Vagina (tissue), 2 donors: ENCODE measurements at places on chromosomes 12 and 14.

GRCh38 chr12:97005646-97006045 lies 98.6 kb downstream of the NEDD1 start:
- no peak for DNase-seq

- DNase-seq: no peak
These were observed 23.5 kb downstream of the CALCOCO1 start for GRCh38 chr12:53703756-53704155.

- DNase-seq: no peak
These were observed 13.4 kb upstream of the DRAM1 start for GRCh38 chr12:101863981-101864380.

- DNase-seq: no peak
These were observed 152.7 kb downstream of the RGS6 start for GRCh38 chr14:72084935-72085334.

DNA sequence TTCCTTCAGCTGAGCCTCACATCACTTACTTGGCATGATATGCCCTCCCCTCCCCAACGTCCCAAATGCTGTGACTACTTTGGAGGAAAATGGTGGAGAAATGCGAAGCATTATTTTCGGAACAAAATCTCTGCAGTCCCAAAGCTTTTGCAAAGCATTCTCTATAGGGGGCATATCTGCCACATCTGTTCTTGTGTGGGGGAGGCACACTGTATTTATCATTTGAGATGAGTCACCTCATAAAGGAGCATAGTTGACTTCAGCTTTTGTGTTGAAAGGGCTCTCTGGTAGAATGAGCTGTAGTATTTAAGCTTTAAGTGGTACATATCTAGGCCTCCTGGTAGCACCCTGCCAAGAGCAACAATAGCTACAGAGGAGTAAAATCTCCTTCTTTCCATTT lies 447.5 kb downstream of the ADAMTS20 start:
- no peak for DNase-seq

- DNase-seq: no peak
These were observed 51.4 kb downstream of the C14orf132 start for GRCh38 chr14:96090441-96091148.

DNA sequence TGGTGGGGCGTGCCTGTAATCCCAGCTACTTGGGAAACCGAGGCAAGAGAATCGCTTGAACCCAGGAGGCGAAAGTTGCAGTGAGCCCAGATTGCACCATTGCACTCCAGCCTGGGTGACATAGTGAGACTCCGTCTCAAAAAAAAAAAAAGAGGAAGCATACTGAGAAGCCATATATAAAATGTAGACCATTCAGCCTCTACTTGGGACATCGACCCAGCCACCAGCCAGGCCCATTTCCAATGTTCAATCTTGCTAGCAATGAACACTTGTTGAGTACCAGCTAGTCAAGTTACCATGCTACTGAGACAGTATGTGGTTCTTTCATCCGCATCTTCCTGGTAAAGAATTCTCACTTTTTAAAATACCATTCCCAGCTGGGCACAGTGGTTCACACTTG lies 33.4 kb upstream of the RASSF8 start:
- no peak for DNase-seq

DNA sequence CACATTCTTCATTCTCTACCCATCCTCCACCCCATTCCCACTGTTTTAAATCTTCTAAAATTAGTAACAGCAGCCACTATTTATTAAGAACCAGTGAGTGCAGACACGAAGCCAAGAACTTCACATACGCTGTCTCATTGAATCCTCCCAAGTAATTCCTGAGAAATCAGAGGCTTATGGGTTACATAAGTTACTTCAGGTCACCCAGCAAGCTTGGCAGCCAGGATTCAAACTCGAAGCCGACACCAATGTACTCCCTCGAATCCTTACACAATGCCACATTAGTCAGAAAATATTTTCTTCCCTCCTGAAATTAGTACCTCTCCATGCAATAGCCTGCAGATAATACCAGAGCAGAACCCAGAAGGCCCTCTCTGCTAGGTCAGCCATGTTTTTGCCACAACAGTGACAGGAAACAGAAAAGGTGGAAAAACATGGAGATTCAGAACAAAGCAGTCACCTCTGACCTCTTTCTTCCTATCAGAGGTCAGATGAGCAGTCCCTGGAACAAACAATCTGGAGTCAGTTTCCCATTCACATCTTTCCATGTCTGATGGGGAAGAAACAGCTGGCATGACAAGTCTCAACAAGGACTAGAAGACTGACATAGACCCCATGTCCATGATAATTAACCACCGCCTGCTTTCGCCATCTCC lies 16.4 kb downstream of the NID2 start:
- peak; percentile 86 for DNase-seq

GRCh38 chr12:131387281-131388163 lies 323.4 kb upstream of the SFSWAP start:
- DNase-seq: no peak

DNA sequence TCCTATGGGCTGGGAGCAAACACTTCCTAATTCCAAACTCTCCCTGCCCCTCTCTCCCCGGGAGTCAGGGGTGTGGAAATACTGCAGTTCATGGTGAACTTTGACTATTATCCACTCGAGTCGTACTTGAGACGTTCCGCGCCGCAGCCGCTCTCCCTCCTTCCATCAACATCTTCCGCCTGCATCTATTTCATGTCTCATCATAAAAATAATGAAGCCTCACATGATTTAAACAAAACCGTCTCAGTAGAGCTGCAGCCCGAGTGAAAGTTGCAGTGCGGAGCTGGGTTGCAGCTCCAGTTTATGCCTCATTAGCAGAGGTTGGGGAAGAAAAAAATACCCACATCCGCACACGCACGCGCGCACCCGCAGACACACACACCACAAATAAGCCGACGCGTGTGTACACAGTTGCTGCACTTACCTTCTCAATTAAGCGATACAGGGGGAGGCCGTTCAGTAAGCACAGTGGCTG lies 283 bp downstream of the LMO3 start:
- DNase-seq: no peak

DNA sequence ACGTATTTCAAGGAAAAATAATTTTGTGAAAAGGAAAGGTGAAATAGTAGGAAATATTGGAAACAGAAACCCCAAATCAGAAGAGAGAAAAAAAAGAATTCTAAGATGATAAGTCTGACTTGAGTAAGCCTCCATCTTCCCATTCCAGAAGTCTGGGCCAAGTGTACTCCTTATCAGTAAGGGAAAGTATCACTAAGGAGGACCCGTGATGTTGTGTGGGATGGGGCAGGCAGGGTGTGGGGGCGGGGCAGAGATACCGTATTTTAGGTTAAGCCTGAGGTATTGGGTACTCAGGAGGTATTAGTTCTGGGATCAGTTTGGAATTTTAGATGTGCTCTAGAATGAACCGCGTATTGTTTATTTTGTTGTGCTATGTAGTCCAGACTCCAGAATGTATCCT lies 33.8 kb upstream of the PSMA6 start:
- DNase-seq: no peak

DNA sequence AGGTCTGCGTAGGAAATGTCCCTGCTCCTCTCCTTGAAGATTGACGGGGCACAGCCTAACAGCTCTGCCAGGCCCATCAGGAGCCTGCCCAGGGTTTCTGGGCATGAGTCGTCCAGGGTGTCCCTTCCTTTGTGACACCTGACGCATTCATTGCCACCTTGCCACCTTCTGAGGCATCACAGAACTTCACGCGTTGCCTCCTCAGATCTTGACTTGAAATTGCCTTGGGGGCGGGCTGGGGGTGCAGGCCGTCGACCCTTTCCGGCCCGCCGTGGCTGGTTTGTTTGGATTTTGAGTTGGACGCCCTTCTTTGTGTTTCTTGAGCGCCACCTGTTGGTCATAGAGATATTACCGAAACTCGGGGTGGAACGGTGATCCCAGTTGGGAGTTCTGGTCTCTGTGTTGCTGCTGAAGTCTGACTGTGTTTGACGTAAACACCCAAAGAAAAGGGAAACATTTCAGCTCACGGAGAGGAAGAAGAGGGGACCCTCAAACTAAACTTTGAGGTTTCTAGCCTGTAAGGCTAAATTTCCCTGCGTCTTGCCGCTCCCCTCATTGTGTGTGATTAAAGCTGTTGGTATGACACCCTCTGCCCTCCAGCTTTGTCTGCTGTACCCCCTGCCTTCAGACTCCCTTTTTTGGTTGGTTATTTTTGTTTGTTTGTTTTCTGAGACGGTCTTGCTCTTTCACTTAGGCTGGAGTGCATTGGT lies 44.6 kb downstream of the MLXIP start:
- no peak for DNase-seq

- no peak for DNase-seq
These were observed 565.8 kb upstream of the TBX3 start for GRCh38 chr12:115249671-115250278.

DNA sequence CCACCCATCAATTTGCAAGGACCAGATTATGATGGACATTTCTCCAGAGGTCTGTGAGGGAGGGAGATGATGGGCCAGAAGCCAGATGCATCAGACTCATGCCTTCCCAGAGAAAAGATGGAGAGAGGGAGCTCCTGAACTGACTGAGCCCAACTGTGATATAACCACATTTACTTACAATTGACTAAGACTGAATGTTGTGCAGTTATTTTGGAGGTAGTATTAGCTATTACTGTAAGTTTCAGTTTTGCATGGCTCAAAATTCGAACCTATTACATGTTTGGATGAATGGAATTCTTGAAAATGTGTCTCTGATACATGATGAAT lies 211.1 kb upstream of the SFSWAP start:
- DNase-seq: peak; percentile 25

- no peak for DNase-seq
These were observed 57.9 kb downstream of the TXNDC16 start for GRCh38 chr14:52494444-52494843.

- DNase-seq: no peak
These were observed 31.2 kb upstream of the PLEKHG6 start for GRCh38 chr12:6279256-6279628.

DNA sequence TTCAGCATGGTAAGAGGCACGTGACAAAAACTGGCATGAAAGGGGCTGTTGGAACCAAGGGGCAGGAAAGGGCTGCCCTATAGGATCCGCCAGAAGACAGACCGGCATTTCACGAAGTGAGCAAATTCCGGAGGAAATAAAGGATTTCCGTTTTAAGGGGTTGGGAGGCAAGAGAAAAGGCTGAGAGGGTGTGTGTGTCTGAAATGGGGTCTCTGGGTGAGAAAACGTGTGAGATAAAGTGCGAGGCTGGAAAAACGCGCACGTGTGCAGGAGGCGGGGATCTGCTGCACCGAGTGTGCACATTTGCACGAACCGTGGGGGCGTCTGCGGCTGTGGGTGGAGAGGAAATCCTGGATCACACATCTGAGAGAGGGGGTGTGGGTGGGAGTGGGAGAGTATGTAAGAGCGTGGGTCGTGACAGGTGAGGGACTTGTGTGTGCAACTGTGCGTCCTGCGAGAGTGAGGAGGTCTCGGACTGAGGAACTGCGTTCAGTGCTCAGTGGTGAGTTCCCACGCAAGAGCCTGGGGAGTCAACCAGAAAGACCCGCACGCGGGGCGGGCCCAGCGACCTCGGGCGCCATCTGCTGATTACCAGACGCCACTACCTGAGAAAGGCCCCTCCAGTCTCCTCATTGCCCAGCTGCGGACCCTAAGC lies 37.0 kb upstream of the P2RX7 start:
- no peak for DNase-seq

- DNase-seq: no peak
These were observed 20.2 kb downstream of the GLRX5 start for GRCh38 chr14:95555053-95555452.

GRCh38 chr12:108332791-108333382 lies 6.2 kb downstream of the CMKLR1 start:
- DNase-seq: no peak

GRCh38 chr14:92670160-92670559 lies 78.3 kb downstream of the LGMN start:
- no peak for DNase-seq

GRCh38 chr14:27995691-27996090 lies 770.9 kb upstream of the FOXG1 start:
- DNase-seq: no peak

DNA sequence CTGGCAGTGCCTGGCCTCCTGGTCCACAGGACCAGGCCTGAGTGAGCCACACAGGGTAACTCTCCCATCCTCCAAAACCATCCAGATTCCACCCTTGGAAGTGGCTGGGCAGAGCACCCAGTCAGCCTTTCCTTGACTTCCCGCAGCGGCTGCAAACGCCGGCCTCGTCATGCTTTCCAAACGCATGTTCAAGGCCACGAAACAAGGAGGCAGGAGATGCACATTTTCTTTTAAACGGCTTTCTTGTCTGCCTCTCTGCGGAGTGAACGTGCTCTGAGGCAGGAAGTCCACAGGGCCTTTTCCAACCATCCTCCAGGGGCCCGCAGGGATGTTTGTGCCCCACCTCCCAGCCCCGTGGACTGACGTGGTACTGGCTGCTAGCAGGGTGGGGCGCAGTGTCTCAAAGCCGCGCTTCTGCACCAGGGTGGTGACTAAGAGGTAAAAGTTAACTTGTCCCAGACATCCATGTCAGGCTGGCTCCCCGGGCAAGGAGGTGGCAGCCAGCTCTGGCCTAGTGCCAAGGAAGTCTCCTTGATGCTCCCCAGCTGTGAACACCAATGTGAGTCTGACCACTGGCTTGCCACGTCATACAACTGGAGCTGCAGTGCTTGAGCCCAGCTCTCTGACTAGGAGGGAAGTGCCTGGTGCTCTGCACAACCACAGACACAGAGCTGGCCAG lies 45.0 kb downstream of the KCNA5 start:
- no peak for DNase-seq

DNA sequence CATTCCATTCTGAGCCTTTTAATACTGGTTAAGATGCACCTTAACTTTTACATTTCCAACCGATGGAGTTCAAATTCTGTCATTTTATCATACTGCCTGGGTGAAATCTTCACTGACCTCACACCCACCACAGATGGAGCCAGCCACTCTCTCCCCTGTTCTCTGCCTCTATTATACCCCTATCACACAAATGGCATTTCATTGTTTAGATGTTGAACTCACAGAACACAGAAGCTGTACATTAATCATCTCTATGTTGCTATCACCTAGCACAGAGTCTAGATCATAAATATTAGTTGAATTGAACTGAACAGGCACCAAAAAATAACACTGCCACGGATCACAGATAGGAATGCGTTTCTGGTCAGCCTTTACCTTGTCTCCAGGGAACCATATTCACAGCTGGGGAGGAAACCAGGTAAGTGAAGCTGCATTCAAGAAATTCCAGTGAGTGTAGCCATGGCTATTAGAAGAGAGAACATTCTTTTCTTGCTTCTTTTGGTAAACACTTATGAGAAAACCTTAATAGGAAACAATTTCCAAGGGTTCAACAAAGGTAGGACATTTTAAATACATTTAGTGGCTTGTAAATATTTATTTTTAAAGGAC lies 194.9 kb upstream of the RMST start:
- DNase-seq: no peak
